ENCODE measurements at places on chromosomes 7 and 10.

DNA sequence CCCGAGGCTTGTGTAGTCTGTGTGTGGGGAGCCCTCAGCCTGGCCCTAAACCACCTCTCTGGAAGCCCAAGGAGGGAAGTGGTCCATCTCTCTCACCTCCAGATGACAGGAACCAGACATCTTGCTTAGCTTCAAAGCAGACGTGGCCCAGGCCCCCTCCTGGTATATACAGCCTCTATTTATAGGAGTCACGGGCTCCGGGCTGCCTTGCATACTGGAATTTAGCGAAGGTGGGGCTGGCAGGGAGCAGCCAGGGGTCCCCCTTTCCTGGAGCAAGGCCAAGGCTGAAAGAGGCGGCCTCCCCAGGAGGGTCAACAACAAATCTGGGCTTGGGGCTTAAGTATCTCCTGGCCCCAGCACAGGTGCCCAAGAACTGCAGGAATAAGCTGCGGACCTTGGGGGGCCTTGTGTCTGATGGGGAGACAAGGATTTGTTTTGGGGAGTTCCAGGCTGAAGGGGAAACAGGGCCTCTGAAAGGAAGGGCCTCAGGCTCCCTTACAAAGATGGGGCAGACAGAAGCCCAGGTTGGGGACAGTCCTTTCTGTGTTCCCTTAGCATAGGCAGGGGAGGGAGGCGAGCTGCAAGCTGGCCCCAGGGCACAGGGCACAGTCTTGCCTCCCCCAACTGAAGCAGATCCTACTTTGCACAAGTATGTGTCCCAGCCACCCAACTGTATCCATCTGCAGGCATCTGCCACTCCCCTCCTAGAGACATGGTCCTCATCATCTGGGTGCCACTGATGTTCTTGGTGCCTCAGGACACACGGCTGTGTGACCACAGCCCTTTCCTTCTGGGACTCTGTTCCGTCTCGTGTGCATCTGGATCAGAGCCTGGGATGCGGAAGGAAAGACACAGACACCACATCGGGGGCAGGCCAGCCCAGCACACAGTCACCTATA, 11.9 kb downstream of the ZCCHC24 start:
- H3K36me3 ChIP-seq, result no peaks in the 10 kb centered on the region
- no peak for DNase-seq
- H3K27me3 ChIP-seq, result no peaks in the 10 kb centered on the region
- H3K27ac ChIP-seq, result no peak overlapping the region

DNA sequence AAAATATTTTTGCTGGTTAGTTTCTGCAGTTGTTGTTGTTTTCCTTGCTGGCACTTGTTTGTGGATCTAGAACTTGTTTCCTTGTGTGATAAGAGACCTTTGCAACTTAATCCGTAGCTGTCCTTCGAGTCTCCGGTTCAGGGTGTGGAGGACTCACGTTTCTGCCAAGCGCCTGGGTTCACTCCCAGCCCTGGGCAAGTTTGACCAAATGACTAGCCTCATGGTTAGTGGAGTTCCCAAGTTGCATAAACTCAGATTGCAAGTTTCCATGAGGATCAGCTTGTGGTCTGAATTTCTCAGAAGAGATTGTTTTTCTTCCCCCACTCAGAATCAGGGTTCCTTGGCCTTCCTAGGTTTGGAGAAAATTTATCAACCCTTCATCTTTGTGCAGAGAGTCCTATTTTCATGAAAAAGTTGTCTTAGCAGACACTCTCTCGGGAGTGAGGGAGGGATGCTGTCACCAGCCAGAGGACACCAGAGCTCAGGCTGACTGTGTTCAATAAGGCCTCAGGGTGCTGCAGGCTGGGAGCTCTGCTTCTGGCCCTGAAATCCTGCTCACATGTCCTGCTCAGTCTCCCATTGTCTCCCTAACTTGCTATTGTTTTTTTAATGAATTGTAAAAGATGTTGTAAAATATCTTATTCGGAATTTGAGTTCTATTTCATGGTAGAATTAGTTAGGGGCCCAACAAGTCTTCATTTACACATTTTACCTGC, 377.7 kb upstream of the KLF6 start:
- H3K27ac ChIP-seq, result no peak overlapping the region
- H3K4me3 ChIP-seq, result no peak overlapping the region
- H3K36me3 ChIP-seq, result no peaks in the 10 kb centered on the region
- no peak for DNase-seq
- no peaks in the 10 kb centered on the region for H3K27me3 ChIP-seq
- peaks cover 2% of the 10 kb centered on the region for H3K4me1 ChIP-seq

GRCh38 chr10:70119623-70120022, 13.0 kb downstream of the AIFM2 start:
- DNase-seq, result no peak
- H3K36me3 ChIP-seq, result no peaks in the 10 kb centered on the region
- H3K4me1 ChIP-seq, result no peaks in the 10 kb centered on the region
- no peak overlapping the region for H3K4me3 ChIP-seq
- no peaks in the 10 kb centered on the region for H3K27me3 ChIP-seq

DNA sequence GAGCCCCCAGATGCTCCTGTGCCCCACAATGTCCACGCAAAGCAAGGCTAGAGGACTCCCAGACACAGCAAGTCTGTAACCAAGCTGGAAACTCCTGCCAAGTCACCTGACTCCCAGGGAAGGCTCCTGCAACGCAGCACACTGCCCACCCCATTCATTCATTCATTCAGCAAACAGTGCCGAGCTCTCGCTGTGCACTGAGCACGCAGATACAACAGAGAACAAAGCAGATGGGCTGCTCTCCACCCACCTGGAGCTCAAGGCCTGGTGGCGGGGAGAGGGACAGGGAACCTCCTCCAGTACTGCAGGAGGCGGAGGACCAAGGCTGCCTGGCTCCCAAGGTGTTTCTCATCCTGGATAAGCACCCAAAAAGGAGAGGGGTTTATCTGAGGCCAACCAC, 8.6 kb downstream of the KCNH2 start:
- DNase-seq, result no peak
- no peaks in the 10 kb centered on the region for H3K36me3 ChIP-seq
- peaks cover 2% of the 10 kb centered on the region for H3K4me1 ChIP-seq
- no peak overlapping the region for H3K4me3 ChIP-seq

- DNase-seq, result no peak
- H3K27me3 ChIP-seq, result no peaks in the 10 kb centered on the region
- H3K27ac ChIP-seq, result no peak overlapping the region
- no peak overlapping the region for H3K4me3 ChIP-seq
- H3K36me3 ChIP-seq, result no peaks in the 10 kb centered on the region
These were observed 326.0 kb downstream of the DGKB start for GRCh38 chr7:14576578-14576977.

DNA sequence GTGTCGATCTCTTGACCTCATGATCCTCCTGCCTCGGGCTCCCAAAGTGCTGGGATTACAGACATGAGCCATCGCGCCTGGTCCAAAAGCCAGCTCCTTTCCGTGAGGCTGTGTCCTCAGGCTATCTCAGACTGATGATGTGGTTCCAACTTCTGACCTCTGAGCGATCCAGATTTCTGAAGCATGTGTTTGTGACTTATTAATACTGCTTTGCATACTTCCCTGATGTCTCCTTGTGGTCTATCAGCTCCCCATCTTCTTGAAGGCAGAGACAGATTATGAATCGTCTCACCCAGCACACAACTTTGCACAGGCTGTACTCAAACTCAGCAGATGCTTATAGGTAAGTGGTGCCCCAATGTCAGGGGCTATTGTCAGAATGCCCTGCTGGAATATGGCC, 2.0 kb upstream of the PLPP4 start:
- H3K4me1 ChIP-seq, result peaks cover 7% of the 10 kb centered on the region
- peaks cover 15% of the 10 kb centered on the region for H3K27me3 ChIP-seq
- no peaks in the 10 kb centered on the region for H3K36me3 ChIP-seq

- no peak overlapping the region for H3K4me3 ChIP-seq
- H3K27ac ChIP-seq, result no peak overlapping the region
- no peak for DNase-seq
- no peaks in the 10 kb centered on the region for H3K4me1 ChIP-seq
These were observed 136.3 kb upstream of the LAMB4 start for GRCh38 chr7:108266491-108266890.

DNA sequence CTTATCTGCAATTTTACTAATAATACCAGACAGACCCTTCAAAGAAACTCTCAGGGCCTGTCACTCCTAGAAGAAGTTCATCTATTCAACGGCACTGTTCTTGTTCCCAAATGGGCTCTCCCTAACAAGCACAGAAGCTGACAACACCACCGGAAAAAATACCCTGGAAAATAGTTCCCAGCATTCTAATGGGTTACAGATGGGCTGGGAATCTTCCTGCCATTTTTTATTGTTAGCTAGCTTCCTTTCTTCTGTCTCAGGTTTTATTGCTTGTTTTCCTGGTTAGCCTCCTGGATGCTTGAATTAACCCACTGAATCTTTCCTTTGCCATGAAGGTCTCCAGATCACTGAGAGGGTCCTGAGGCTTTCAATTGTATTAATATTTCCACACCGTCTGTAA, 689.8 kb upstream of the NRP1 start:
- H3K27me3 ChIP-seq, result no peaks in the 10 kb centered on the region
- no peak overlapping the region for H3K4me3 ChIP-seq
- no peak for DNase-seq
- no peak overlapping the region for H3K27ac ChIP-seq
- no peaks in the 10 kb centered on the region for H3K4me1 ChIP-seq

DNA sequence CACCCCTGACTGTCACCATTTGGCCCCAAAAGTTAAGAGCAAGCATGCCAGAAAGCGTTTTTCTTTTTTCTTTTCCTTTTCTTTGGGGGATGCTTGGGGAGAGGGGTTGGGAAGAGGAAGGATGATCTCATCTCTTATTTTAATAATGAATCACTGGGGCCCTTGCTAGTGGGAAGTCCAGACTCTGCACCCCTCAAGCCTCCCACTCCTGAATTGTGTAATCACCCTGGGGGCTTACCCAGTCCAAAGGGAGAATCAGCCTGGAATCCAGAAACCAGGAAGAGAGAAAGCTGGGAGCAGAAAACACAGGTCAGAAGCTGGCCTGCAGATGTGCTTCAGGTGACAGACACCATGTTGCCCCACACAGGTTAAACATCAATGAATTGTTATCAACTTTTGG, 14.7 kb upstream of the HABP2 start:
- no peak overlapping the region for H3K4me3 ChIP-seq
- no peak overlapping the region for H3K27ac ChIP-seq
- no peak for DNase-seq
- H3K36me3 ChIP-seq, result no peaks in the 10 kb centered on the region

DNA sequence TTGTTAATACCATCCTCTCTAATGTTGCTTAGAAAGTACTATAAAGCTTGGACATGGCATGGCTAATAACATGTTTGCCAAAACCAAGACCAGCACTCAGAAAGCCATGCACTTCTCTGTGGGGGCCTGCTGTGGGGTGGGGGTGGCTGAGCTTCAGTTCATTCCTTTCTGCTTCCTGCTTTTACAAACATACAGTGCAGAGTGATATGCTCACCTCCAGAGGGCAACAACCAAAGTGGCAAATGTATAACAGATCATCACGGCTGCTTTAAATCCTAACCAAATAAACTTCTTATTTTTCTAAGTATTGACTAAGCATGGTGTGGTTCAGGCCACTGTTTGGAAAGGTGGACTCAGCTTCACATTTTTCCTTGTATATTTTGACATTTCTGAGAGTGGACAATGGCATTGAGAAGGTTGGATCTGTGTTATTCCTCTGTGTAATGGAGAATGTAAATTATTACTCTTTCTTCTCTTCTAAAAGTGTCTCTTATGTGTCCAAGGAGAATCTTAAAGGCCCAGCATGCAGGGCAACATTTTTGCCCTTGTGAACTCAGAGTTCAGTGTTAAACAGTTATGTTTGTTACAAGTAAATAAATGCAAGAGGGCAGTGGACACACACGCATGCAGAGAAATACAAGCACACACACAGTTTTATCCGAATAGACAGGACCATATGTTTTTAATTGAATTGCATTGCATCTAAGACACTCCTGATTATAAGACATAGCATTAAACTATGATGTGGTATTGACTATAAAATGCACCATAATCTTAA, 186.1 kb downstream of the HERPUD2 start:
- H3K27me3 ChIP-seq, result no peaks in the 10 kb centered on the region
- peaks cover 5% of the 10 kb centered on the region for H3K4me1 ChIP-seq
- H3K4me3 ChIP-seq, result no peak overlapping the region
- no peak for DNase-seq

- no peak for DNase-seq
- no peaks in the 10 kb centered on the region for H3K27me3 ChIP-seq
- H3K27ac ChIP-seq, result no peak overlapping the region
- H3K4me1 ChIP-seq, result no peaks in the 10 kb centered on the region
These were observed 259.2 kb downstream of the BICC1 start for GRCh38 chr10:58771863-58772262.

DNA sequence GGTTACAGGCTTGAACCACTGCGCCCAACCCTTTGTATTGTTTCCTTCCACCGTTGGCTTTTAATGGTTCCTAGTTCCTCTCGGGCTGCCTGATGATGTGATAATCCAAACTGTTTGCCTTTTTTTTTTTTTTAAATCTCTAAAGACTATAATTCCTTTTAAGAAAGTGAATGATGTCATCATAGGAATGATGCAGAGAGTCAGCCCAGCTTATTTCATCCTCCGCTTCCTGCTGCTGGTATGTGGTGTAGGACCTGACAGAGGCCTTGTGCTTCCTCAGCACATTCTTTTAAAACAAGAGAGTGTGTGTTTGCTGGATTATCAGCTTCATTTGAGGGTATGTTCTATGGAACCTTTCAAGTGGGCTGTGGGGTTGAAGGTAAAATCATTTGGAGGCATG, 241.4 kb downstream of the LRMDA start:
- H3K27me3 ChIP-seq, result no peaks in the 10 kb centered on the region
- DNase-seq, result no peak
- H3K36me3 ChIP-seq, result no peaks in the 10 kb centered on the region
- H3K4me1 ChIP-seq, result no peaks in the 10 kb centered on the region
- no peak overlapping the region for H3K4me3 ChIP-seq

DNA sequence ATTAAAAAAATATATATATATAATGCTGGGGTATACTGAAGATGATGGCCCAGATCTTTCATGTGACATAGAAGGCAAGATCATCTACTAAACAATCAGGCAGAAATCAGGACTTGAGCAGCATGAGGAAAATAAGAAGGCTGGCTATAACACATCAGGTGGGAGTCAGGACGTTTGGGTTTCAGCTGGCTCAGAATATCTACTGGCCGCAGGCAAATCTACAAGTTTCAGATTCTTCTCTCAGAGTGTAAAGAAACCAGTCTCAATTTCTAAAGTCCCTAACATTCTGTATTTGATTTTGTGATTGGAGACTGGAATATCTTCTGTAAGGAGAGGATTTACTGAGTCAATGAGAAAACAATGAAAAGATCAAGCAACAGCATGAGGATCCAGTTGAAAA, 37.7 kb upstream of the FAM3C start:
- no peaks in the 10 kb centered on the region for H3K4me1 ChIP-seq
- H3K36me3 ChIP-seq, result no peaks in the 10 kb centered on the region
- DNase-seq, result no peak
- no peak overlapping the region for H3K4me3 ChIP-seq

DNA sequence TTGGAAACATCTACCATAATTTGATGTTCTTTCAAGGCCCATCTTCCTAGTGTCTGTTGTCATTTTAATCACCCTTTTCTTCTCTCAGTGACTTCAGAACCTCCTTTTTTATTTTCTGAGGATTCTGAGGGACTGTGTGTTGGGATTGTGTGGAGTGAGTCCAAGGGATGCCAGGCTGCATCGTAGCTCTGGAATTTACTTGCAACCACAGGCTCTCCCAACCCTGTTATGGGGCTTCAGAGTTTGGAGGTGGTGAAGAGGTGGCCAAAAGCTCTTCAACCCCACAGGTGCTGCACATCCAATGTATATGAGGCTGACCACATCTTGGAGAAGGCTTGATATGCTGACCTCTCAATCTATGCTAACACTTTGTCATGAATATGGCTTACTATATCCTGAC, 79.5 kb upstream of the GPR141 start:
- H3K4me1 ChIP-seq, result no peaks in the 10 kb centered on the region
- DNase-seq, result no peak
- no peaks in the 10 kb centered on the region for H3K36me3 ChIP-seq
- no peak overlapping the region for H3K27ac ChIP-seq
- H3K4me3 ChIP-seq, result no peak overlapping the region
- no peaks in the 10 kb centered on the region for H3K27me3 ChIP-seq

Measured in H1 (cell line).